ENCODE measurements at places on chromosomes 13 and 19. TPM values are rescaled to one million over a fixed set of nuclear protein-coding genes. Genes with fewer than 3 reads are reported as not detected.
A peak's percentile ranks its signal among the peaks of the same experiment; 100 is the strongest.

Gene GJA3
- not detected for total RNA-seq

Gene S1PR5
- total RNA-seq = 0.27 TPM

Gene MCF2L
- total RNA-seq = 4.8 TPM

DNA sequence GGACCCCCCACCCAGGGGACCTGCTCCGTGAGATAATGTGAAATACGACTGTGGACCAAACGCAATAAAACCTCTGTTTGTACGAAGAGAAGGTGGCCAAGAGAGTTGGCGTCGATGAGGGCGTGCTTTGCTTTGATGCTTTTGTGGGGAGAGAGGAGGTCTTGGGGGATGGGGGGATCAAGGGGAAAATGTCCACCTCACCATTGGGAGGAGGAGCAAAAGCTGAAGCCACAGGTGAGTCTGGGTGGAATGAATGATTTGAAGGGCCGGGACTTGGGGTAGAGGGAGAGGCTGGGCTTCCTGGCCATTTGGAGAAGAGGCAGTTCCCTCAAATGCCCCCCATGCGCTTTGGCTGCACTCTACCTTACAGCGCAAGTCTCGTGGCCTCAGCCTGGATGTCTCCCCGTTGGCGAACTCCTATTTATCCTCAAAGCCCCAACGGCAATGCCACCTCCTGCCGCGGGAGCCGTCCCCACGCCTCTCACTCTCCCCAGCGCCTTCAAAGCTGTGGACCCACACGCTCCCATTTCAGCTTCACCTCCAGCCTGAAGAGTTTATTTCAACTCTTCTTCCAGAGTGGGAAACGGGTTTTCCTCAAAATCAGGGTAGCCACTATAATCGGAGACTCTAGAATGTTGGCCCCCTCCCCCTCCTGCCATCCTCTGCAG, 795 bp upstream of the ABCA7 start:
- DNase-seq = no peak

GRCh38 chr13:68690567-68690966, 1417.1 kb upstream of the ATXN8OS start:
- DNase-seq = no peak

DNA sequence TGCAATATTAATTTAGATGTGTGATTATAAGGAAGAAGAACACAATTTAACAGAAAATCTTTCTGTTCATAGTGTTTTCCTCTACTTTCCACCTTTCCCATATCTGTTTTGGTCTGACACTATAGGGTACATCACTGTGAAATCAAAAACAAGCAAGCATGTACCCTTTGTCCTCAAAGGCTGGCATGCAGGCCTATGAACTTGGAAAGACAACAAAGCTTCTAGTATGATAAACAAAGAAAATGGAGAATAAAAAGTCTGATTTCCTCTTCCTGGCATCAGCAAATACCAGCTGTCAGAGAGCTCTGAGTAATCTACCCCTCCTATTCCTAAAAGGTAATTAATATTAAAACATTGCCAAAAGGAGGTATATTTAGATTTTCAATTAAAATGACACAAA, 5.6 kb upstream of the NEK3 start:
- DNase-seq = no peak

- no peak for DNase-seq
Measured at GRCh38 chr13:114027046-114027715, 53.3 kb upstream of the C13orf46 start.

DNA sequence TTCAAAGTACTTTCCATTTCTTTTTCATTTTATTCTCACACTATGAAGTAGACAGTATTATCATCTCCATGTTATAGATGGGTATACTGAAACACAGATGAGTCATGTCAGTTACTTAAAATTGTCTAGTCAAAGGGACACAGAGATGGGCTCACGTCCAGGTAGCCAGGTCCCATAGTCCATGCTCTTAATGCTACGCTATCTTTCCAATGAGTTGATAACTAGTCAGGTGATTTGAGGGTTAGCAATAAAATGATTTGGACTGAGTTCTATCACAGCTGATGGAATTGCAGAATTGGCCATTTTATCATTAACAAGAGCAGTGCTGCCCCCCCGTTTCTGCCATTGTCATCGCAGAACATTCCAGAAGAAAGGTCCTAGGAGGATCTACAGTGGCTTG, 318.9 kb downstream of the DLEU7 start:
- DNase-seq = no peak

DNA sequence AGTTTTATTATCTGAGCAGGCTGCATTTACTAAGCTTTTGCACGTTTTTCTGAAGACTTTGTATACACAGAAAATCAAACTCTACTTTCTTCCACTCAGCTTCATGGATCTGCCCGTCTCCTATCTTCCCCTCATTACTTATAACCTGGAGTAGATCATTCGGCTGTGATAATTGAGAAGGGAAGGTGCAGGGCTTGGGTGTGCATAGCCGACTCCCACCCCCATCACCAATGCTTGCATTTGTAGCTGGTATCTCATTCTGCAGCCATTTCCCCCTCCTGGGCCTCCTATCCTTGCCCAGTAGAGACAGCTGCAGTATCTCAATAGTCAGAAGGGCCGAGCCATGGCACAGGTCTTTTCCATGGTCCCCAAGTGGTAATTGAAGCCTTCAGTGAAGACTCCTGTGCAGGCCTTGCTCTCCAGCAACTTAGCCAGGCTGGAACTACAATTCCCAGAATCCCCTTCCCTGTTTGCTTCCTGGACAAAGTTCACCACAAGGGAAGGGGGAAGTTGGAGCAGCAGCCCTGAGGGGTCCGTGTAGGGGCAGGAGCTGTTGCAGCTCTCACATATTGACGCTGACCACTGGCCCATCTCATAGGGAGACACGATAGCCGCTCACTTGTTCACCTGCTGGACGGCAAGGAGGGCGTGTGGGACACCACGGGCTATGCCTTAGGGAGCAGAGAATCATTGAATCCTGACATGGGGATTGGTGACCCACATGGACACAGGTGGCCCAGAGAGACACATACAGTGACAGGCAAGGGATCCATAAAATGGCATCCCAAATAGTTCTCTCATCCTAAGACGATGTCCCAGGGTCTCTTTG, 2.1 kb upstream of the SIGLEC8 start:
- no peak for DNase-seq

DNA sequence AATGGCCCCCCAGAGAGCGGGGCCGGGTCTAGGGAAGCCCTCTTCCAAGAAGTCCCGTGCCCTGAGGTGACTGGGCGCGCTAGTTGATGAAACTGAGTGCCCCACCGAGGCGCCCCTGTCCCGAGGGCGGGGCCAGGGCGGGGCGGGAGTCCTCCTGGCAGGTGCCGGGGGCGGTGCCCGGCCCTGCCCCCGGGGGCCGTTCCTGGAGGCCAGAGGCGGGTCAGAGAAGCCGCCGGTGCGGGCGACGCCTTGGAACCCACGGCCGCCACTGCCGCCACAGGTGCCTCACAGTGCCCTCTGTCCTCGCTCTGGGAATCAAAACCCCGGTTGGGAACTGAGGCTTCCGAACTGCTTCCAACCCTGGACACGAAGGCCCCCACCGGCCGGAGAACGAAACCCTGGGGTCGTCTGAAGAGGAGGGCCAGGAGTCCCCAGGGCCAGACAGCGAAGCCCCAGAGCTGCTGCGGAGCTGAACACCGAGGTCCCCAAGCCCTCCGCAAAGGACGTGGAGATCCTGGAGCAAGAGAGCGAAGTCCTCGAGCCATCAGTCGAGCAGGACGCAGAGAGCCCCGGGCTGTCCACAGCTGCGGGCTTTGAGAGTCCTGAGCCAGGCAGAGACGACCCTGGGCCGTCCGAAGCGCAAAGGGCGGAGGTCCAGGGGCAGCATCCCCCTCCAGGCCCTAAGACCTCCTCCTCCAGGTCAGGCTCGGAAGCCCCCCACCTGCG, at the start of gene MISP3:
Gene MISP3, plus strand, starts transcription at position 252 of the 726 bp plus-strand sequence. CDS start 524 bp downstream, outside the sequence.
- peak; percentile 46 for DNase-seq

GRCh38 chr13:98274921-98275487, 97.9 kb upstream of the RNF113B start:
- DNase-seq = no peak

- DNase-seq = no peak
Measured at GRCh38 chr13:30121666-30122065, 185.7 kb downstream of the KATNAL1 start.

GRCh38 chr13:30551189-30551588, 66.5 kb upstream of the USPL1 start:
- DNase-seq = no peak

DNA sequence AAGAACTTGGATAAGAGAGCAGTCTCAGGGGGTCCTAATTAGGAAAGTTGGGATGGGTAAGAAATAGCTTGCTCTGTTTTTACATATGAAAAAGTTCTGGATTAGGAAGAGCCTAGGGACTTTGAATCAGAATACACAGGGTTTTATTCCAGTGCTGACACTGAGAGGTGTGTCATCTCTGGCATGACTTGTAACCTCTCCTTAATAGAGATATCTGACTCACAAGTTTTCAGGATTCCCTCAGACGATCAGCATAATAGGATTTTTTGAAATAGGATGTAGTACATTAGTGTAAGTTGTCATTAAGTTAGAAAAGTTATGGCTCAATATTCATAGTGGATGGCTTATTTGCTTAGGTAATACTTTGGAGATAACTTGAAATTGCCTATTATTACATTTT, 555.2 kb upstream of the MIR17HG start:
- no peak for DNase-seq

DNA sequence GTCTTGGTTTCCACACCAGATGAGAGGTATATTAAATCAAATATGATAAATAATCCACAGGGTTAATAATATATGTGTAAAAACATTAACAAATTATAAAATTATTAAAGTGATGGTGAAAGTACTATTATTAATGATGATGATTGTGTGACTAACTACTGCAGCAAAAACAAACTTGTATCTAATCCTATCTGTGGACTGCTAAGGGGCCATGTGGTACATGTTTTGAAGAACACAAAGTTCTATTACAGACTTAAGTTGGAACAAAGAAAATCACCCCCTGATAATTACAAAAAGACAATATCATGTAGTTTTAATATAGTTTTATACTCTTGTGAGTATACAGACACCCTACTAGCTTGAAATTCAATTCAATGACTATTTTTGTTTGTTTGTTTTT, 504.2 kb upstream of the NBEA start:
- DNase-seq = no peak

DNA sequence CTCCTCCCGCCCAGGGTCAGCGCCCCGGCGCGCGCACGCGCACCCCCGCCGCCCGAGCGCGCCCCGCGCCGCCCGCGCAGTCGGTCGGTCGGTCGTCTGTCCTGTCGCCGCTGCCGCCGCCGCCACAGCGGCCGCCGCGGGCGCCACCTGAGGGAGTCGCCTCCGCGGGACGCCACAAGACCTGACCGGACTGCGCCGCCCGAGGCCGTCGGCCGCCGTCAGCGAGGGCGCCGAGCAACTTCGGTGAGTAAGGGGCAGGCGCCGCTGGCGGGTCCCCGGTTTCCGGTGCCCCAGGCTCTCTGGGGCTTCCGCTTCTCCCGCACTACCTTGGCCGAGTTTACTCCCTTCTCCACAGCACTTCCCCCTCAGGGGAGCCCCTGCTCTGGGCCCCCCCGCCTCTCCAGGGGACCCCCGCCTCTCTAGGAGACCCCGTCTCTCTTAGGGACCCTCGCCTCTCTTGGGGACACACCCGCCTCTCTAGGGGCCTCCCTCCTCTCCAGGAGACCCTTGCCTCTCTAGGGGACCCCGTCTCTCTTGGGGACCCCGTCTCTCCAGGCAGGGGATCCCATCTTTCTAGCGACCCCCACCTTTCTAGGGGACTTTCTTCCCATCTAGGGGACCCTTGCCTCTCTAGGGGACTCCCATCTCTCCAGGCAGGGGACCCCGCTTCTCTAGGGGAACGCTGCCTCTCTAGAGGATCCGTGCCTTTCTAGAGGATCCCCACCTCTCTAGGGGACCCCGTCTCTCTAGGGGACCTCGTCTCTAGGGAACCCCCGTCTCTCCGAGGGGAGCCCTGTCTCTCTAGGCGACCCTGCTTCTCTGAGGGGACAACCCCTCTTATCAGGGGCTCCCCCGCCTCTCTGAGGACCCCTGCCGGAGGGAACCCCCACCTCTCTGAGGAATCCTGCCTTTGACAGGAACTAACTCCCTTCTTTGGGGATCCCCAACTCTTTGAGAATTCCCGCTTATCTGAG, 19.3 kb upstream of the GATAD2A start:
- no peak for DNase-seq

Measured in activated naive CD4-positive, alpha-beta T cell treated with anti-CD3 and anti-CD28 coated beads, Interleukin-2, amount 50 U/mL, for 72 hours (primary cell).